ENCODE measurements at places on chromosomes 7 and 10.

DNA sequence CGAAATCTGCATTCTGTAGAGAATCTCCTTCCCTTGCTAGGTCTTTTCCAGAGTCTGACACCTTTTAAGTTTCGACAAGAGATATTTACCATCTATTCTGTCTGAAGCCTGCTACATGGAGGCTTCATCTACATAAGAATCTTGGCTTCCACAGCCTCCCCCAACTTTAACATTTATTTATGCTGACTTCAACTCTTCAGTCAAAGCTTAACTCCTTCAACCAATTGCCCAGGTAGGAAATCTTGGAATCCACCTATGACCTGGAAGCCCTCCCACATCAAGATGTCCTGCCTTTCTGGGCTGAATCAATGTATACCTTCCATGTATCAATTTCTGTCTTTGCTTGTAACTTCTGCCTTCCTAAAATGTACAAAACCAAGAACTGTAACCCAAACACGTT is 54.7 kb downstream of the MINPP1 start:
- DNase-seq: no peak

- DNase-seq: no peak
Observed at GRCh38 chr7:1475991-1476390, 16.7 kb upstream of the MICALL2 start.

DNA sequence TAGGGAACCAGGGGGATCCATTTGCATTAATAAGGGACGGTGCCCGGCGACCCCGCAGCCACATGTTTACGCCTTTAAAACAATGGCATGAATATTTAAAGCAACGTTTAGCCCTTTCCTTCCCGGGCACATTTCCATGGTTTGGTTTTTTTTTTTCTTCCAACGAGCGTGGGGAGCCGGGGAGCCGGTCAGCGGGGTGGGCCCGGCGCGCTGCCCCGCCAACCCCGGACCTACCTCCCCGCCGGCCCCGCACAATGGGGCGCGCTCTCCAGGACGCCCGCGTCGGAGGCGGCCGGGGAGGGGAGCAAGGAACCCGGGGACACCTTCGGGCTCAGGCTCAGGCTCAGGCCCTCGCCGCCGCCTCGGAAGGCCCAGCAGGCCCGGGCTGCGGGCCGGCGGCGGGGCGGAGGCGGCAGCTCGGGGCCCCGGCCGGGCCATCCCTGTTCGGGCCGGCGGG is 1.0 kb downstream of the SEPHS1 start:
- DNase-seq: peak; percentile 11

- DNase-seq: no peak
Observed at GRCh38 chr10:72663971-72664370, 28.0 kb upstream of the MCU start.

DNA sequence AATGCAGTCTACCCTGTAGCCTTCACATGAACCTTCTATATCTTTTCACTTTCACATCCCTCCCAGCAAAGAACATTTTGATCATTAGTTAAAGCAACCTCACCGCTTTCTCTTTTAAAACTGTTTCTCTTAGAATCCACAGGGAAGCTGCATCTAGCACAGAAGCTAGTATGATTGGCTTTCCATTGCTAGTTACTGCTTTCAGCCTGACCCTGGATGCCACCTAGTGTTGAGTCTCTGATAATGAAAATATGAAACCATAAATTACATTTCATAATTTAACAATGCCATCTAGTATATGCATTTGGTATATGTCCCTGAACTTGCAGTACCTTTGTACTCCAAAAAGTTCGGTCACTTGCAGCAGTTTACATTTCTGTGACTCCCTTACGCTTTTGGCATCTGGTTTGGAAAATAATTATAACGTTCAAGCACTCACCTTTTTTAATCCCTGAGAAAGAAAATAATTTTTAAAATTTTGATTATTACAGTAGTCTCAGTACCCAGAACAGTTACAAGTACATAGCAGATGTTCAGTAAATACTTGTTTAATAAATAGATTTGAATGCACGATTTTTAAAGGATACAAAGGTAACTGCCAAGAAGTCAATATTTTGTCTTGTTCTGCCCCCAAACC is 22.7 kb downstream of the CISD1 start:
- no peak for DNase-seq

DNA sequence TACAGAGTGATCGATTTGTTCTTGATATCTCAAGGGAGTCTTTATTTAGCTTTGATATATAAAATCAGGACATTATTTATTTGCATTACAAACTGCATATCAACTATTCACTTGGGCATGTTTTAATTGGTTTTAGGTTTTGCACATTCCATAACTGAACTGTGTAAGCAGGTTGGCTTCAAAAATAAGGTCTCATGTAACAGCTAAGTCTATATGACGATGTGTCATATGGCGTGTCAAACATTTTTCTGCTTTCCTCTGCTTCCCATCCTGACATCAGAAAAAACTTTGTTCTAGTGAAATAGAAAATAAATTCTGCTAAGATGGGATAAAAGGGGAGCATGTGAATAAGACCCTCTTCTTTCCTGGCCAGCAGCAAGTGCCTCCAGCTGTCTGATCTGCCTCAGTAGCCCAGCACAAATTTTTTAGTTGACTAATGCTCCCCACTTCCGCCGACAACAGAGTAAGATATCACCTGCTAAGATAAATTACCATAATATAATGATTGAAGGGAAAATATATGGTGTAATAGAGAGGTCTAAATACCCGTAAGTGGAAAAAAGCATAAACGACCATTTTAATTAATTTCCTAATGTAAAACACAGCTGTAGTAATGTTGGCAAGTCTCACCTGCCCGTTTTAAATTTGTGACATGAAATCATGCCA is 180.5 kb downstream of the TAX1BP1 start:
- no peak for DNase-seq

- no peak for DNase-seq
Observed at GRCh38 chr10:33566426-33566825, 232.0 kb upstream of the NRP1 start.

DNA sequence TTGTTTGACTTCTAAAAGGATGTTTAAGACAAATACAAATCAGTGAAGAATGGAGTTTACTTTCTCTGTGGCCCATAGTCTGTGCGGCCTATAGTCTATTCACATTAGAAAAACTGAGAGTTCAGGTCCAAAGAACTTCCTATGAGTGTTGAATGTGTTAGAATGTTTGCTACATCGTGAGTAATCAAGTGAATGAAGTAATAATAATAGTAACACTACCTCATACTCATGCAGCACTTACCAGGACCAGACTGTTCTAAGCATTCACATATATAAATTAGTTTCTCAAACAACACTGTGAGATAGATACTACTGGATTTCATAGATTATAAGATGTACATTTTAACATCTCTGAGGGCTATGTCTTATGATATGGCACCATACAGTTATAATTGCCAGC is 70.4 kb downstream of the RALA start:
- no peak for DNase-seq

DNA sequence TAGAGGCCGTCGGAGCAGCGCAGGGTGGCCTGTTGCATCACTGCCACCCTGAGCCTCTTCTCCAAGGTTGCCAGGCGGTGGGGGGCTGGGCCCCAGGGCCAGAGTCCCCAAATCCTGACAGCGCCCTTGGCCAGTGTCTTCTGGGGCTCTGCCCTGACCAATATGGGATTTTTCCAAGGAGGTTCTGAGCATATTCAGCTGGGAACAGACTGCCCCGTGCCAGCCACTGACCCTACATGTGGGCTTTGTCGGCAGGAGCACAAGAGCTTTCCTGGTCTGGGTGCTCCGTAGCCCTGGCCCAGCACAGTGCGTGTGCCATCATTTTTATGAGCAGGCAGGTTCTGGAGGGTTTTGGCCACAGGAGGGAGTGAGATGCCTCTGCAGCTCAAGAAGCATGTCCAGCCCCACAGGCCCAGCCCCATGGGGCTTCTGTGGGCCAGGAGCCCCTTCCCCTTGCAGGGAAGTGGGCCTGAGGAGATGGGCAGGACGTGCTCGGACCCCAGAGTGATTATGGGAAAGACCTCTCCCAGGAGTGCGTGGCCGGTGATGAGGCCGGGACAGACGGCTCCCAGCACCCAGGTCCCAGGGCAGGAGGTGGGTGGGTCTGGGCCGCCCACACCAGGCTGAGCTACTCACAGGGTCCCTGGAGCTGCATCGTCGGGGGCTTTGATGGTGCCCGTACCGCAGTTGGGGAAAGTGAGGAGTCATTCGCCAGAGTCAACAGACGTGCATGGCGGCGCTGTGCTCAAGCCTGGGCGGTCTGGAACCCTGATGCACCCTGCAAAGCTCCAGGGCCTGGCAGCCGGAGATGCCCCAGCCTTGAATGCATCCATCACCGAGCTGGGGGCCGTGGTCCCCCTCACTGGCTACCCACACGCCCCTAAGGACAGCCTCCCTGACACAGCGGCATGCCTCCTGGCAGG is 66.6 kb downstream of the PWWP2B start:
- no peak for DNase-seq

- no peak for DNase-seq
Observed at GRCh38 chr7:3859431-3859830, 558.4 kb downstream of the SDK1 start.

All from activated CD4-positive, alpha-beta T cell treated with anti-CD3 and anti-CD28 coated beads for 1 hour (primary cell).